Umbilical cord (tissue), 2 donors: ENCODE measurements at places on chromosomes 1 and 21.
A peak's percentile ranks its signal among the peaks of the same experiment; 100 is the strongest.

- DNase-seq: peak; percentile 20
Observed at GRCh38 chr1:29801561-29801973, 565.2 kb downstream of the PTPRU start.

- DNase-seq: peak; percentile 12
Observed at GRCh38 chr1:161772397-161772796, 6.3 kb downstream of the ATF6 start.

DNA sequence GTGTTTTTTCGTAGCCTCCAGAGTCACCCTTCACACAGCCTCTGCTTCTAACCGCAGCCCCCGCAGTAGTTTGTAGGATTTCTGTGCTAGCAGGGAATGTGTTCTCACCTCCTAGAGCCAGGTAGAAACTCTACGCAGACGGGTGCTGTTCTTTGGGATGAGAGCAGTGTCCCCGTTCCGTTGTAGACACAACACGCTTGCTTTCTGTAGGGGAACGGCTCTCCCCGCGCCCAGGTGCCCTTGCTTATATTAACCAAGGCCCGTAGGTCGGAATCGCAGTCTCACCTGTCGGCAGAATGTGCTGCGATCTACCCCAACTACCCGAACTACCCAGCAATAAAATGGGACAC is 111.8 kb upstream of the NBPF11 start:
- no peak for DNase-seq

DNA sequence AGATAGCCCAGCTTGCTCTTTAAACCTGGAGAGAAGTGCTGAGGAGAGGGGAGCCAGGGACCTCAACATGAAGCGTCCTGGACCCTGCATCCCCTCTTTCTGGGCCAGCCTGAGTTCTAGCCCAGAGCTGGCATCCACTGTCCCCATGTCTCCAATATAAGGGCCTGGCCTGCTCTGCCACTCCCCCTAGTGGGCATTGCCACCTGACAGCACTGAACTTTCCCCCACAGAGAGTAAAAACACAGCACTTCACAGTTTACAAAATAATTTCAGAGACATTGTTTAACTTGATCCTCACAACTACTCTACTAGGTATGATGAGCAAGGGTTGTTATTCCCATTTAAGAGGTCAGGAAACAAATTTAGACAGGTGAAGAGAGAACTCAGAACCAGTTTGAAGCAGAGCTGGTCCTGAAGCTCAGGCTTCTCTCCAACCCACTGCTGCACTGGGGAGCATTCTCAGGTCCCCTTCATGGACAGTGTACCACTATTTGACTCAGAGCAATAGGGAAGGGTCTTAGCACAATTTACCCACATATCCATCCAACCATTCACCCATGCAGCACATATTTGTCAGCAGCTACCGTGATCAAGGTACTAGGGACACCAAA is 151.2 kb downstream of the DMRTA2 start:
- no peak for DNase-seq

- no peak for DNase-seq
Observed at GRCh38 chr1:205626216-205626615, 5.6 kb downstream of the ELK4 start.

GRCh38 chr1:65195495-65196417 is 47.8 kb downstream of the AK4 start:
- DNase-seq: peak; percentile 35

GRCh38 chr1:198176179-198176578 is 19.4 kb downstream of the NEK7 start:
- no peak for DNase-seq

- DNase-seq: no peak
Observed at GRCh38 chr1:202264300-202264699, 70.7 kb downstream of the LGR6 start.

GRCh38 chr1:10843697-10844096 is 47.3 kb upstream of the CASZ1 start:
- DNase-seq: no peak

GRCh38 chr21:19463966-19464365 is 1060.4 kb upstream of the TMPRSS15 start:
- no peak for DNase-seq

- no peak for DNase-seq
Observed at GRCh38 chr1:223460566-223461189, 67.5 kb downstream of the CCDC185 start.

GRCh38 chr1:191588905-191589304 is 569.4 kb upstream of the RGS18 start:
- no peak for DNase-seq

GRCh38 chr1:42319871-42320484 is 15.1 kb downstream of the FOXJ3 start:
- DNase-seq: no peak

- DNase-seq: no peak
Observed at GRCh38 chr1:202255343-202255742, 61.7 kb downstream of the LGR6 start.

DNA sequence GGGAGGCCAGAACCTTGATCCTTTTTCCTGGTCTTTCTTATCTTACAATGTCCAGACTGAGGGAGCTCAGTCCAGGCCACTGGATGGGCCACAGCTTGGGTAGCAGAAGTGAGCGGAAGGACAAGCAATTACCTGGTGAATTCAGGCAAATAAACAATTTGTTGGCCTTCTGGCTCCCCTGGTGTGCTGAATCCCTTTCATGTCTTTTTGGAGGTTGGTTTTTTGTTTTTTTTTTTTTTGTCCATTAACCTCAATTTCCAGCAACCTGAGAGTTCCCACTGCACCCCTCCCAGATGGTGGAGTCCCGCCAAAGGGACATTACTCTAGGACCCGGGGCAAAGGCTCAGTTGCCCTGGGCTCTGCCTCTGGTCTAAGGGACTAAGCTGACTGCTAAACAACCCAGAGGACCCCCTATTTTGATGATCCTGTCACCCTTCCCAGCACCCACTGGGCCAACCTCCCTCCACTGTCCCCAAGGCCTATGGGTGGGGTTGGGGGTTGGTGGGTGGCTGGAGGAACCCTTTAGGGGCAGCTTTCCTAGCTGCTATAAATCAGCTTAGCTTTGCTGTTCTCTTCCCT is 85.5 kb downstream of the KCND3 start:
- no peak for DNase-seq

GRCh38 chr1:218660678-218661053 is 315.5 kb downstream of the TGFB2 start:
- peak; percentile 42 for DNase-seq

DNA sequence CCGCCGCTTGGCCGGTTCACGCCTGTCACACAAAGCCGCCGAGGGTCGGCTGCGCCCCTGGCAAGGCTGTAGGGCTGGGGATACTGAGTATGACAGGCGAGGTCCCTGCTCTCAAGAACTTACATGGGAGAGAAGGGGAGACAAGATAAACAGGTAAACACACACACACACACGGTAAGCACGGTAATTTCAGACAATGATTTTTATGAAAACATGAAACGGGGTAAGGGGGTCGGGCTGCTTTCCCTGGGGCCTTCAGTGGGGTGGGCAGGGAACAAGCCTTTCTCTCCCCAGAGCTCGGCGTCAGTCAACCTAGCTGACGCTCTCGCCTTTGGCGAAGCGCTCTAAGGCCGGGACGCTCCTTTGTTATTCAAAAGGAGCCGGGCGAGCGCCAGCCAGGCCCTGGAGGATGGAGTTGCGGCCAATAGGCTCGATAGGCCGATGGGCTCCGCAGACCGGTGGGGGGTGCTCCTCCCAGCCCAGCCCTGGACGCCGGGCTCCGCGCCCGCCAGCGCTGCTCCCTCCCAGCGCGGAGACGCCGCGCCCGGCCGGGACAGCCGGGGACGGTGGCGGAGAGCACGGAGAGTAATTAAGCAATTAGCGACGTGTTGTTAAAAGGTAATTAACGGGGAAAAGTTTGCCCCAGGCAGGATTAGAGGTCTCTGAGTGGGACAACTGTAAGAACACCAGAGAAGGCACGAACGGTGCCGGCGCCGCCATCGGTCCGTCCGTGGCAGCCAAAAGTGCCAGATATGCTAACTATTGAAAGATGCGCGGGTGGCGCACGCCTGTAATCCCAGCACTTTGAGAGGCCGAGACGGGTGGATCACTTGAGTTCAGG is 950 bp upstream of the INKA2 start:
- DNase-seq: peak; percentile 57

- no peak for DNase-seq
Observed at GRCh38 chr1:232684371-232685105, 54.6 kb upstream of the SIPA1L2 start.

DNA sequence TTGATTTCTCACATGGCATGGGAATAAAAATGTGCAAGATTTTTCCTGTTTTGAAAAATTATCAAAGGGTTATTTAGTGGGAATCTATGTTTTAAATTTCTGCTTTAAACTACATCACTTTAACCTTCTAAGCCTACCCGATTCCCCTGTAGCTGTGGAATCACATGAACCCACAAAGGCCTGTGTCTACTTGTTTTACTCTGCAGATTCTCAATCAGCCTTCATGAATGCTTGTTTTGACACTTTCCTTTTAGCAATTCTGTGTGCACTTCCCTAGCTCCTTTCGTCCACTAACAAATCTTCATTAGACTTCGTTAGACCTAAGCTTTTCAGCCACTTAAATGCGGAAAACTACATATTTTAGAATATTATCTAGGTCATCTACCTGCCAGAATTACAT is 56.0 kb upstream of the C1orf21 start:
- peak; percentile 63 for DNase-seq

DNA sequence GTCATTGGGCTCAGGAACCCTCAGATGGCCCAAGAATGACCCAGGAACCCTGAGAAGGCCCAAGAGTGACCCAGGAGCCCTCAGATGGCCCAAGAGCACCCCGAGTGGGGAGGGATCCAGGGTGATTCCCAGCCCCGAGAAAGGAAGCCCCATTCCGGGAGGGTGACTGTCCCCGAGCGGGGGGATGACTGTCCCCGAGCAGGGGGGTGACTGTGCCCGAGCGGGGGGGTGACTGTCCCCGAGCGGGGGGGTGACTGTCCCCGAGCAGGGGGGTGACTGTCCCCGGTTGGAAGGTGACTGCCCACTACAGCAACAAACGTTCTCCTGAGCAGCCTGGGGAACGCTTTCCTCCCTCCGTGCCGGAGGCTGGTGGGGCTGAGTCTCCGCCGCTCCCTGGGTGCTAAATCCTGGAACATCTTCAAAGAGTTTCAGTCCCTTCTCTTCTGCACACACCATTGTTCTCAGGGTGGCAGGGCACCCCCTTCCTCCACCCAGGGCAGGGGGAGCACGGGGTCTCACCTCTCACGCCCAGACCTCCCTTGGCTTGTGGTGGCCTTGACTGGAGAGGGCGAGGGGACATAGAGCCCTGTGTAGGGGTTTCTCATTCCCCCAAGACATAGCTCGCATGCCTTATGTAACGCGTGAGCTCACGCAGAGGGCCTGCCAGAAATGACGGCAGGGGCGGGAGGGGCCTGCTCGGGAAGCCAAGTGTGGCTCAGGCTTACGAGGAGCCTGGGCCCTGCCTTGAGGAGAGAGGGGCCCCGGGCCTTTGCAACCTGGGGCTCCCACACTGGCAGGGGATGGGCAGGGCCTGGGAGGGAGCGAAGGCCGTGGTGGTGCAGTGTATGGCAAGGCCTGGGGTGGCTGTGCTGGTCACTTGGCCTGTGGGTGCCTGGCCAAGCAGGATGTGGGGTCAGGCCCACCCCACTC is 14.3 kb upstream of the SKI start:
- peak; percentile 93 for DNase-seq

- DNase-seq: no peak
Observed at GRCh38 chr1:198132060-198132781, 24.6 kb upstream of the NEK7 start.

DNA sequence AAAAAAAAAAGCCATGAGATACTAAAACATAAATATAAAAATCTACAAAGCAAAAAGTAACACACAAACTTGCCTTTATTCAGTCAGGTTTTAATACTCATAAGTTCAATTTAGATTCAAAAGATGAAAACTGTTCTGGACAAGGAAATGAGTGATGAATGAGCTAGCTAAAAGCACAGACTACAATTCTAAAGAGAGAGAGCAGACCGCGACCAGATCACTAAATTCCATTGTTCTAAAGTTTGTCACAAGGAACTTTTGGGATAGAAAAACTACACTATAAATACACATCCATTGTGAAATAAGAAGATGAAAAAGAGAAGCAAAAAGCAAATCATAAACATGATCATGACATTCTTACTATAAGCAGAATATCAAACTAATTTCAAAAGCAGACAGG is 1.7 kb downstream of the ODF2L start:
- DNase-seq: no peak

DNA sequence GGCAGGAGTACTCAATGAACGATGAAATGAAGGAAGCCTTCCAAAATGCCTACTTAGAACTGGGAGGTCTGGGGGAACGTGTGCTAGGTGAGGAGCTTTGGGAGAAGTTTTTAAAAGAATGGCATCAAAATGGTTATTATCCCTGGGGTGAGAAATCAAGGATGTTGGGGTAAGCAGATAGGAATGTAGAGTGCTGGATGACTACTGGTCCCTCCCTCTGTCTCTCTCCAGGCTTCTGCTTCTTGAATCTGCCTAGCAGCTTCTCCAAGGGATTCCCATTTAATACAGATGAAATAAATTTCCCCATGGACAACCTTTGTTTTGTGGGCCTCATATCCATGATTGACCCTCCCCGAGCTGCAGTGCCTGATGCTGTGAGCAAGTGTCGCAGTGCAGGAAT is 19.0 kb upstream of the CASQ1 start:
- no peak for DNase-seq

DNA sequence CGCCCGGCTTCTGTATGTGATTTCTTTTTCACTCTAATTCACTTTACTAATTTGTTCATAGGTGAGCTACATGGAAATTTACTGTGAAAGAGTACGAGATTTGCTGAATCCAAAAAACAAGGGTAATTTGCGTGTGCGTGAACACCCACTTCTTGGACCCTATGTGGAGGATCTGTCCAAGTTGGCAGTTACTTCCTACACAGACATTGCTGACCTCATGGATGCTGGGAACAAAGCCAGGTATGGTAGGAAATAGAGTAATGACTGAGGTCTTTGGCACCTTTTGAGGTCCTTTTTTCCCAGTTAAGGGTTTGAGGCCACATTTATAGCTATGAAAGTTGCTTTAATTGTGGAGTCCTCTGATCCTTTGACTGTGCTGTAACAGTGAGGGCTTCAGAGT is 56.9 kb downstream of the KIF1B start:
- DNase-seq: no peak

DNA sequence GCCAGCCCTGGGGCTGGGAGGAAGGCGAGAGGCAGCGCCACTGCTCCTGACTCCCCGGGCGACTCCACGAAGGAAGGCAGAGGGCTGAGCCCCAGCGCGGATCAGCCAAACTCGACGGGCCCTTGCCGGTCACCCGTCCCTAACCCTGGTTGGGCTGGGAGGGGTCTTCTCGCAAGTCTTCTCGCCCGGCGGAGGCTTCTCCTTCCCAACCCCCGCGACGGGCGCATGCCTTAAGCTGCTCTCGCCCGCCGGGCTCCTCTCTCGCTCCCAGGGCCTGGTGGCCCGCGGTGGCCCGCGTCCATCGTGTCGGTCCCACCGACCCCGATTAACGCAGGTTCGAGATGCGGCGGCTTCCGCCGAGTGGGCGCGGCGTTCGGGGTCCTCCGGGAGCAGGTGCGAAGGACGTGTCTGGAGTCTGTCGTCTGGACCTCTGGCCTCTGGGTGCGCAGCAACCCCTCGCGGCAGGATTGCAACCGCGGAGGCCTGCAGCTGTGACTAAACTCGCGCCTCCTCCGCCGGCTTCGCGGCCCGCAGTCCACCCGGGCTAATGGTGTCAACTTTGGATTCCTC is 29.0 kb upstream of the PPM1J start:
- peak; percentile 47 for DNase-seq

GRCh38 chr21:36707763-36708285 is 8.9 kb downstream of the SIM2 start:
- no peak for DNase-seq

- no peak for DNase-seq
Observed at GRCh38 chr1:110441888-110442287, 9.1 kb upstream of the PROK1 start.

- no peak for DNase-seq
Observed at GRCh38 chr1:38120552-38121230, 74.1 kb upstream of the POU3F1 start.

- peak; percentile 54 for DNase-seq
Observed at GRCh38 chr1:245742896-245743295, 588.1 kb downstream of the KIF26B start.
